ENCODE measurements at places on chromosomes 5 and 9.
A peak's percentile ranks its signal among the peaks of the same experiment; 100 is the strongest.

DNA sequence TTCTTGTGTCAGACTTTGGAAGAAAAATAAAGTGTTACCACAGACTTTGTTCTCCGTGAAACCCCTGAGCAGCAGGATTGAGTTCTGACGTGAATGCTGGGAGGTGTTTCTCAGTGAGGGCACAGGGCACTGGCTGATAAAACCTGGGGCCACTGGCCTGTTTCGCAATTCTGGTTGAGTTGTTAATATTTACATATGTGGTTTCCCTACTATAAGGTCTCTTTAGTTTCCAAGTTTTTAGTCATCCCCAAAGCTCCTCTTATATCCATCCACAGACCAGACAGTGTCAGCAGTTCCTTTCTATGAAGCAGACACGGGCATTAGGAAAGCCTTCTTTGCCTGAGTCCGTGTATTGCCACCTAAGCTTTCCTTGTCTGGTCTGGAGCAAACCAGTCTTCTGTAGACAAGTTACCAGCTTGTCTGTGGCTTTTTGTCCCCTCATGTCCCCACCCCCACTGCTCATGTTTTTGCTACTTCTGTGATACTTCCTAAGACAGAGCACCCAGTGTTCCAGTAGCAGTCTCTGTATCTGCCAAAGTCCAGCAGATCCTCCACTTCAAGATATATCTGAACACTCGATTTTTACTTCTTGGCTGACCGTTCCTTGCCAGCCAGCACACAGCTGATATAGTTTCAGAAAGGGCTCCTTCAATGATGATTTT is 42.0 kb downstream of the ACO1 start:
- DNase-seq, result no peak

DNA sequence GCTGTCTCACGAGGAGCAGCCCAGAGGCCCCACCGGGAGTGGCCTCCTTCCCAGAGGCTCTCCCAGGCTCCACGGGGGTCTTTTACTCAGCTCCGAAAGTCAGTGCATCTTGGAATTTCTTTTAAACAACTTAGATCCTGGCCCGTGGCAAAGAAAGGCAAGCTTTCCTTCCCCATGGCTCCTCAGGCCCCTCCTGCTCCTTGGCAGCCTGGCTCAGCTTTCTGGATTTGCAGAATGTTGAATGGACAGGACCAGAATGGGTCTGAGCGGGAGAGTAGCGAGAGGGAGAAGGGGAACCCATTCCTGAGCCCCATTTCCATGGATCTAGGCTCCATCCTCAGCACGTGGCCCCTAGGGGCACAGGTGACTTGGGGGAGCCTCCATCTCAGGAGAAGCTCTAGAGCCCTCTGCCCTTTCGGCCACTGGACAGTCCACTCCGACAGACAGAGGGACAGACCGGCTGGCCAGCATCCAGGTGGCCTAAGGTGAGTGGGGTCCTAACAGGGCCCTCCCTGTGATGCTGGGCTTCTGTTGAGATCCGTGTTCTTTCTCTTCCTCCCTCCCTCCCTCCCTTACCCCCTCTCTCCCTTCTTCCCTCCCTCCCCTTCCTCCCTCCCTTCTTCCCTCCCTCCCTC is 173.9 kb upstream of the PPP1R26 start:
- DNase-seq, result no peak

DNA sequence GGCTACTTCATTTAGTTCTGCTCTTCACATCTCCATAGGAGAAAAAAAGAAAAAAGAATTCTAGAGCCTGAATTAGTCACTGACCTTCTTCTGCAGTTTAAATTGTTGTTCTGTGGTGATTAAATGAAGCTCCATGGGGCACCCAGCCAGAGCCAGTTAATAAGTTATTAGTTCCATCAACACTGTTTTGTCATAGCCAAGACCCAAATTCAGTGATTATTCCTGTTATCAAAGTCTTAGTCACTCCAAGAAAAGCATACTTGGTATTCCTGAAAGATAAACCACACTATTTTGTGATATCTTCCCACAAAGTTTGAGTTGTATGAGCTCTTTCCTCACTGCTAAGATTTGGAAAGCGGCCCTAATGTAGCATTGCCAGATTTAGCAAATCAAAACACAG is 134.8 kb upstream of the RGMB start:
- no peak for DNase-seq

- no peak for DNase-seq
Observed at GRCh38 chr9:137317718-137318511, 15.8 kb upstream of the NRARP start.

GRCh38 chr9:70529377-70529776 is 114.9 kb upstream of the KLF9 start:
- DNase-seq, result no peak

DNA sequence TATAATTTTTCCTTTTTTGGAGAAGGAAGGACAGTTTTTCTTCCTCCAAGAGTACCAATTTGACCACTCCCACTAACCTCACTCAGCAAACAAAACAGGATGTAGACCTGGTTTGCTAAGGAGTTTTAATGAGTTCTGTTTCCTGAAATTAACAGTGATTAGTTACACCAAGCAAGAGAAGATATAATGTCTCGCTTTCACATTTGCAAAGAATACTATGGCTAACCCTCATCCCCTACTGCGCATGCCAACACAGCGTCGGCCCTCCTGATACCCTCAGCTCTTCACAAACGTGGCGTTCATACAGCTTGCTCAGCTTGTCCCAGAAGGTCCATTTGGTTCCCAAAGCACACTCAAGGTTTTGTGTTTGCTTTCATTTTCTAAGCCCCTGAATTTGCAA is 41.9 kb upstream of the IPPK start:
- no peak for DNase-seq

DNA sequence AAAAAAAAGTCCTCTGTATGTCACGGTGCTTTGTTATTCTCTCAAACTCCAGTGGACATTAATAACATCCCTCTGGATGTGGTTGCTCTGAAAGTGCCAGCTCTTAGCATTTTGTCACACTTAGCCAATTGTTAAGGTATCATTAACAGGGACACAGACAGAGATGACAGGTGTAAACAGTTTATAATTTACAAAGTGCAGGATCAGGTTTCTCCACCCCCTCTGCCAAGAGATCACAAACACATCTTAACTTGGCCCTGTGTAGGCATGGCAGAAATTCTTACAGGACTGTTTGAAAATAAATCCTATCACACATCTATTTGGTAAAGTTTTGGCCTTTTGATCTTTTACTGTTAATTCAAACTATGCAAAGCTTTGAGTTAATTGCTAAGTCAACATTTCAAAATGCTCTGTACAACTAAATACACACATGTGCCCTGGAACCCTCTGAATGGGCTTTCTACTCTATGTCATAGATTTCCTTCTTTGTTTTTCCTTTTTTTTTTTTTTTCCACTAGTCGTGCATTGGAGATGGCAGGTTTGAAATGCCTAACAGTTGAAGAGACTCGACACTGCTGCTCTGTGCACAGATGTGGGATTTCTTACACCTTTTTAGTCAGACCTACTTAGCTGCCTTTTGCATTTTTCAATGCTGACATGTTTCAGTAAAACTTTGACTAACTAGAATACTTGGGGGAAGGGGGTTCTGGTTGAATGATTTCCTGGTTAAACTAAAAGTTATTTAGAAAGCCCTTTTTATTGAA is 41.7 kb downstream of the SEMA6A start:
- no peak for DNase-seq

- DNase-seq, result no peak
Observed at GRCh38 chr9:127767410-127767809, 11.1 kb downstream of the SH2D3C start.

DNA sequence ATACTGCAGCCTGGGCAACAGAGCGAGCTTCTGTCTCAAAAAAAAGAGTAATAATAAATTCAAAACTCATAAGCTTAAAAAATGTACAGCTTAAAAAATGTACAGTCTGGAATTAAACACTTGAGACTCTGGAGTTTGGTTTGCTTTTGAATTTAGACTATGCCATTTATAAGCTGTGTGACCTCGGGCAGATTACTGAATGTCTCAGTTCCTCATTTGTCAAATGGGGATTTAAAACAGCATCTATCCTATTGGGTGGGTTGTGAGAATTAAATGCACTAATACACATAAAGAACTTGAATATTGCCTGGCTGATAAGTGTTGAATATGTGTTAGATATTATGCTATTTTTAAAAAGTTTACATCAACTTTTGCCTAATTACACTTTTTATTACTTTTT is 98.4 kb downstream of the SCAMP1 start:
- no peak for DNase-seq

DNA sequence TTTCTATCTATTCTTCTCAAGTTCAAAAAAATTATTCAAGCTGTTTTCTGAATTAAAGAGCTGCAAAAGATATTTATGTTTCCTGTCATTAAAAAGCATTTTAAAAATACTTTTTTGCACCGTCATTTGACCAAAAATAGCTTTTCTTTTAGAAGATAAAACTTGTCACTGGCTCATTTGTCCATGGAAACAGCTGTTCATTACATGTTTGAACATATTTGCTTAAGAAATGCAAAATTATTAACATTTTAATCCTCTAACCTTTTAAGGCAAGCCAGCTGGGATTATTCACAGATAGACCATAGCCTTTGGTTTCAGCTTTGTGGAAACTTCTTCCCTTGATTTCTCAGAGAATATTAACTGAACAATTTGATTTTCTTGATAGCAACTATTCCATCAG is 393.9 kb downstream of the TUSC1 start:
- DNase-seq, result no peak

- no peak for DNase-seq
Observed at GRCh38 chr9:131405858-131406537, 12.1 kb downstream of the PRRC2B start.

DNA sequence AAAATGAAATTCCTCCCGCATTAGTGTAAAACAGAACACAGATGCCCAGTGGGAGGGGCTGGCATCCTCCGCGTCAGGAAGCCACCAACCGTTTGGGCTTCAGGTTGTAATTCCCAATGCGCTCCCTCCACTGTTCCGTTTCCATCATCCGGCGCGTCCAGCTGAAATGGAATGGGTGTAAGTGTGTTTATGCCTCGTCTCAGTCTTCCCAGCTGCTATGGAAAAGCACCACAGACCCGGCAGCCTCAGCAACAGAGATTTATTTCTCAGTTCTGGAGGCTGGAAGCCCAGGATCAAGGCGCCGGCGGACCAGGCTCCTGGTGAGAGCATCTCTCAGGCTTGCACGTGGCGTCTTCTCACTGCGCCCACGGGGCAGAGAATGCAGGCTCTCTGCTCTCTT is 20.4 kb downstream of the KCNT1 start:
- DNase-seq, result no peak

DNA sequence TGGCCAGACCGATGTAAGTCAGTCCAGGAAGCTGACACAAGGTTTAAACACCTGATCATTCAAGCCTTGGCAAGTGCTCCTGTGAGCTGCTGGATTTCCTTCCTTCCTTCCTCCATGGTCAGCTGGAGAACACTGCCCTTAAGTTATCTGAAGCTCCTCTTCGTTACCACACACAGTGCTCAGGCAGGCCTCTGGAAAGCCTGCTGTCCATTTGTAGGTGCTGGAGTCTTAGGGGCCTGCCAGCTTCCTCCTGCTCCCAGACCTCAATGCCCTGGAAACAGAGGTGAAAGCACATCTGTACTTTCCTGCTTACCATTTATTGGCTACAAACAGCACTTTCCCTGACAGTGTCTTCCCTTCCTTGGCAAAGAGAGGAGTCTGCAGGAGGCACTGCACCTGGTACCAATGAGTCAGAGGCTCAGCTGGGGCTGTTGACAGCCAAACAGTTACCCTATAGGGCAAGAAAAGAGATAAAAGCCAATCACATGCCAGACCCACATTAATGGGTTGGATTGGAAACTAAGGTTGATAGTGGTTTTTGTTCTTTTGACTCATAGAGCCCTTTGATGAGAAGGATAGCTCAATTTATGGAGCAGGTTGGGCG is 72.6 kb upstream of the PUM3 start:
- no peak for DNase-seq

DNA sequence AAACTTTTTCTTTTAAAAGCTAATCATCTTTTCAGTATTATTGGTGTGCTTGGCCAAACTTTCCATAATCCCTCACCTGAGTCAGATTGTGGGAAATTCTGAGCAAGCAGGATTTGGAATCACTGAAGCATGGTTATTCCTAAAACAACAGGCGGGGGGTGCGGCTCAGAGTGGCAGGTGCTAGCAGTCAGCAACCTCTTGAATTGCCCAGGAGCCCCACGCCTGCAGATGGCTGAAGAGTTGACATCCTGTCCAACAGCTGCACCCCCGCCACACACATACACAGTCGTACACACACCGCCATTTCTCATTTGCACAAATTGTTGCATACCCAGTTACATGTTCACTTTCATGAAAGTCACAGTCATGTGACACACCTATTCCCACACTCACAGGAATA is 96.6 kb downstream of the LHX2 start:
- peak; percentile 23 for DNase-seq

- no peak for DNase-seq
Observed at GRCh38 chr5:3430691-3431090, 164.9 kb upstream of the IRX1 start.

- DNase-seq, result no peak
Observed at GRCh38 chr9:38629511-38629910, 9.1 kb upstream of the ANKRD18A start.

DNA sequence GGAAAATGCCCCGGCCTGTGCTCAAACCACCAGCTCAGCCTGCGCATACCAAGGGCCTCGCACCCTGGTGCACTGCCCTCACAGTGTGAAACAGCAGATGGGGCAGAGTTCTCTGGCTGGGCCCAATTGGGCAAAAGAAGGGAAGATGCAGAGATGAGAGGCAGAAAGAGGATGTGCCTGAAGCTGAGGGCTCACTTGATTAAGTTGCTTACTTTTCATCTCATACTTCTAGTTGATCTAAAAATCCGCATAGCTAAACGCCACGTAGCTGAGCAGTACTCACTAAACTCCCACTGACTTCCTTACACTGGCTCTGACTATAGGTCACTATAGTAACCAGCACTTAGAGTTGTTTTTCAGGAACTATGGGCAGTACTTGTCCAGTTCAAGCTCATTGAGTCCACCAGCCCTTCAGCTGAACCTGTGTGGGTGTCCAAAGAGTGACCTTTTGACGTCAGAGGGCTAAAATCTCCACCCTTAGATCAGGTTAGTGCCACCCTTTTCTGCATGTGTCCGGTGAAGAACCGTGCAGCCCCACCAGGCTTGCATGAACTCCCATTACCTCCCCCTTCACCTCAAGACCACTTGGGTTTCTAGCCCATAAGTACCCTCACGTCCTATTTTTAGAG is 215.2 kb downstream of the AUH start:
- DNase-seq, result no peak

GRCh38 chr5:72210888-72211678 is 103.8 kb downstream of the MAP1B start:
- no peak for DNase-seq

DNA sequence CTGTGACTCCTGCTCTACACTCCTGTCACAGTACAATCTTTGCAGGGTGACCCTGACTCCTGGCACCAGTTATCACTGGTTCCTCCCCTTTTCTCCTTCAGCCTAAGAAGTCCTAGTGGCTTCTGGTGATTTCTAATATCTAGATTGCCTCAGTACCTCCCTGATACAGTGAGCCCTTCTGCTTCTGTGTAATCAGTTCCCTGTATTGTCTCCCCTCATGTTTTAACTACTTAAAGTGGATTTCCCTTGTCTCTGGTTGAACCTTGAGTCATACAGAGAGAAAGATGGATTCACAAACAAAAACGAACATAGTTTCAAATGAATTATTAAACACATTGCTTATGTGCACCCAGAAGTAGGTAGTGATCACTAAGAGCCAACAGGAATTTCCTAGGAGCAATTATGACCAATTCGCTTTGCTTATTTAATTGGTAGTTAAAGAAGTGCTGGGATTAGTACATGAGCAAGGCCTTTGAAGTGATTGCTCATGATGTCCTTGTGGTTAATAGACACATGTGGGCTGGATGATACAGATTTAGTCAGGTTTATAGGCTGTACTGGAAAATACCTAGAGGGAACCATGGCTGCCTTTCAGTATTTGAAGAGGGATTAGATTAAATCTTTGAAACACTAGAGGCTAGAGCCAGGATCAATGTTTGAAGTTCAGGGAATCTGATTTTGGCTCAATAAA is 145.8 kb upstream of the MEF2C start:
- DNase-seq, result no peak

- no peak for DNase-seq
Observed at GRCh38 chr9:86589273-86589672, 235.1 kb upstream of the TUT7 start.
